Mucosa of gallbladder (tissue), 1 donor: ENCODE measurements at places on chromosomes 16 and 17.

GRCh38 chr16:85550953-85551924, 61.9 kb upstream of the GSE1 start:
- no peak for DNase-seq

GRCh38 chr16:49057391-49057790, 224.2 kb downstream of the CBLN1 start:
- no peak for DNase-seq

GRCh38 chr16:81523387-81524115, 78.9 kb downstream of the CMIP start:
- DNase-seq = no peak

- DNase-seq = no peak
Observed at GRCh38 chr16:64762211-64762610, 359.7 kb downstream of the CDH11 start.

- DNase-seq = no peak
Observed at GRCh38 chr17:18381953-18382245, 4.3 kb downstream of the EVPLL start.

DNA sequence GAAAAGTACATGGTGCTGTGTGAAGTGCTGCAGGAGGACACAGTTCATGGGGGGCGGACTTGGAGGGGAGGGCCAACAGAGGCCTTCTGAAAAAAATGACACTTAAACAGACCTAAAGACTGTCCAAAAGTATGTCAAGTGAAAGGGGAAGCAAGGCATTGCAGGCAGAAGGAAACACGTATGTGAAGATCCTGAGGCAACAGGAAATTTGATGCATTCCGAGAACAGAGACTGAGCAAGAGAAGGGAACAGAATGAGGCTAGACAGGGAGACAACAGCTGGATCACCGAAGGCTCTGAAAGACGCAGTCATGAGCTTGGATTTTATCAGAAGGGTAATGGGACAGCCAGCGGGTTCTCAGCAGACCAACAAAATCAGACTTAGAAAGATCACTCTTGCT, 1.1 kb downstream of the IFT20 start:
- DNase-seq = no peak

DNA sequence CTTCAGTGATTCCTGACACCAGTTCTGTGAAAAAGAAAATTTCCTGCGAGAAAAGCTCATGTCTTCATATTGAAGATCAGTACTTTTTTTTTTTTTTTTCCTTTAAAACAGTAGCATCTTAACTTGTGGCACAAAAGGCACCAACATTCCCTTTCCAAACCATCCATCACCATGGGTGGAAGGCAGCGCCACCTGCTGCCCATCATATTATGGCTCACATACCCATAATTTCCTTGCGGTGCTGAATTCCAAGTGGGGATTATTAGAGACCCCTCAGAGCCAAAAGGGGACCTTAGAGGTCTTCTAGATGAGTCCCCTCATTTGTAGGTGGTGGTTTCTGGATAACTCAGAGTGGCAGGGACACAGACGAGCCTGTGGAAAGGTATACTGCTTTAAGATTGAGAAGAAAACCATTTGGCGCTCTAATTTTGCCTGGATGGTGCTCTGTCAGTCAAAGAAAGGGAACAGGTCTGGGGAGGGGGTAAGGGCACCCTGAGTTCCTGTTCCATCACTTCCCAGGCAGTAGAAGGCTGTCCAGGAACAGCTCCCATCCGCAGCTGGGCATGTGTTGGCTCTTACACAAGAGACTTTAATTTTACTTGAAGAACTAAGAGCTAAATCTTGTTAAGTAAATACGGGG, 7.9 kb upstream of the SOST start:
- DNase-seq = peak; percentile 62

DNA sequence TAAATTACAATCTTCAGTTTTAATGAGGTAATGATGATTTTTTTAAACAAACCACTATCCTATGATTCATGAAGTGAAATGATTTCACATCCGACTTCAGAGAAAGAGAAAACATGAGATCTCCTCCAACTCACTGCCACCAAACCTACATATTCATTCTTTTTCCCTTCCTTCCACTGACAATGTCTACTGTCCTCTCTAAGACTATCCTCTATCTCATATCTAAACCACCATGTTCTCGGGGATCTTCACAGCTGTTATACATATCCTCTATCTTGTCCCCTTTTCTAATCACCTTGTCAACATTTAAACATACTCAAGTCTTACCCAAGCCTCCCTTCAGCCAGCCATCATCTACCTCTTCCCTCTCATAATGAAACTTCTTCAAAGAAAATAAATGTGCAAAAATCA, 53.5 kb downstream of the SMURF2 start:
- no peak for DNase-seq

- no peak for DNase-seq
Observed at GRCh38 chr16:24138024-24138423, 118.1 kb upstream of the CACNG3 start.
